Left renal pelvis (tissue), 4 donors: ENCODE measurements at places on chromosomes 7 and 10. TPM values are rescaled to one million over a fixed set of nuclear protein-coding genes. Genes with fewer than 3 reads are reported as not detected.

The CTAGE8 gene
- polyA plus RNA-seq = 4.5 TPM

DNA sequence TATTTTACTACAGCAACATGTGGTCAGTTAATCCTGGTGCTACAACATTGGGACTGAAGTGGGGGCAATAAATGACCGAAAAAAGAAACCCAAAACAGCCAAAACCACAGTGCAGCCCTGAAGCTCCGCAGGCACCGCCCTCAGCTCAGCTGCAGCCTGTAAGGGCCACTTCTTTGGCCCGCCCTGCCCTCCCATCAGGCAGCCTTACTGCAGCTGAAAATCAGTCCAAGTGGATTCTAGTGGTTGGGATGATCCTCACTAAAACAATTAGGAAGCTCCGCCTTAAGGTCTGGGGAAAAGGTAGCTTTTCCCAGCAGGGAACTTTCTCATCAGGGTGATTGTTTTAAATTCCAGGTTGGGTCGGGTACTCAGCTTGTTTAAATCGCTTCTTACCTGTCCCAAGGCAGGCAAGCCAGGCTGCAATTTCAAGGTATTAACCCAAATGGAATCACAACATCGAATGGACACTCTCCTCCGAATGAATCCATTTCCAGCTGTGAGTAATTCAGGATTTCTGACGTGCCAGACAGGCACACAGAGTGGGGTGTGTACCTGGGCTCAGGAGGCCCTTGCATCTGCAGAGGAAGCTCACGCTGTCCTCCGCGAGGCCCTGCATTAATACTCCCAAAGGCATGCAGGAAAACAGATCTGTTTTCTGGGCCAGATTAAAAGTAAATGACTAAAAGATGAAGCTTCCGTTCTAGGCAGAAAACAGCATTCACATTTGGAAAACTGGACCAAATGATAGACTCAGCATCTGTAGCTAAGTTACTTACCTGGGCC lies 104.3 kb downstream of the CREB5 start:
- no peak for DNase-seq

The WEE2 gene
- polyA plus RNA-seq = 0.60 TPM

- no peak for DNase-seq
These were observed 5.3 kb downstream of the WIPF3 start for GRCh38 chr7:29811586-29811985.

DNA sequence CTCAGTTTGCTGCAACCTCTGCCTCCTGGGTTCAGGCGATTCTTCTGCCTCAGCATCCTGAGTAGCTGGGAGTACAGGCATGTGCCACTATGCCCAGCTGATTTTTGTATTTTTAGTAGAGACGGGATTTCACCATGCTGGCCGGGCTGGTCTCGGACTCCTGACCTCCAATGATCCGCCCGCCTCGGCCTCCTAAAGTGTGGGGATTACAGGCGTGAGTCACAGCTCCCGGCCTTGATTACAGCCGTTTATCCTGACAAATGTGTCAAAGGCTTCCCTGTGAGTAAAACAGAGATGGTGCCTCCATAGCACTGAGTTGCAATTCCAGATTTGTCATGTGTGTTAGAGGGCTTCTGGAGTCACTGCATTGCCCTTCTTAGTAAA lies 273.7 kb downstream of the CCDC3 start:
- no peak for DNase-seq

GRCh38 chr7:28956608-28957063 lies 1.5 kb downstream of the TRIL start:
- peak; percentile 58 for DNase-seq

GRCh38 chr10:2759233-2759632 lies 308.1 kb upstream of the PFKP start:
- DNase-seq = no peak

The ARL3 gene
- polyA plus RNA-seq = 31.4 TPM
